ENCODE measurements at places on chromosomes 11 and 22.

DNA sequence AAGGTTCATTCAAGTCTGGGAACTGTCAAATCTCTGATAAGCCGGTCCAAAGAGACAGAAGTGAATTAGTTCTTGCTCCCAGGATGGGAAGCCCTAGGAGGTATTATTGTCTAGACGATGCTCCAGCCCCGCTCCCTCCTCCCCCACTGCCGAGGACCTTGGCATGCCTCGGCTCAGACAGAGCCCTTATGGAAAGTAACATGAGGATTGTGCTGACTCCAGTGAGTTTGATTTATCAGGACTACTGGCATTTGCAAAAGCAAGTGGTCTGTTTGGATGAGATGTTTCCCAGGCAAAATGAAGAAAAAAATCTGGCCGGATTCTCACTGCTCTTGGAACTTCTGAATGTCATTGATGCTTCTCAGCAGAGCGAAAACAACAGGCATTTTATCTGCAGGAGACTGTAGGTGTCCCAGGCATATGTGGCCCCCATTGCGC, 341.0 kb downstream of the ETS1 start:
- peak; percentile 78 for DNase-seq

DNA sequence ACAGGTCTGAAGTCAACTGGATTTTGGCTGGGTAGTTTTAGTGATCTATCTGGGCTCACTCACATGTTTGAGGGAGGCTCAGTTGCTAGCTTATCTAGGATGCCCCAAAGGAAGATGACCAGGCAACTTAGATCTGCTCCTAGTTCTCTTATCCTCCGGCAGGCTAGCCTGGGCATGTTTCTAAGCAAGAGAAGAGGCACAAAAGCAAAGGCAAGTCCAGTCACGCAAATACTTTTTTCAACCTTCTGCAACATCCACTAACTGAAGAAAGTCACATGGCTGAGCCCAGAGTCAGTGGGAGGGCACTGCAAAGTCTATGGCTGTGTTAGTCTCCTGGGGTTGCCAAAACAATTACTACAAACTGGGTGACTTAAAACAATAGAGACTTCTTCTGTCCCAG, 32.9 kb upstream of the FSHB start:
- DNase-seq, result no peak

- DNase-seq, result peak; percentile 25
These were observed 43.5 kb upstream of the TCF20 start for GRCh38 chr22:42313804-42314581.

DNA sequence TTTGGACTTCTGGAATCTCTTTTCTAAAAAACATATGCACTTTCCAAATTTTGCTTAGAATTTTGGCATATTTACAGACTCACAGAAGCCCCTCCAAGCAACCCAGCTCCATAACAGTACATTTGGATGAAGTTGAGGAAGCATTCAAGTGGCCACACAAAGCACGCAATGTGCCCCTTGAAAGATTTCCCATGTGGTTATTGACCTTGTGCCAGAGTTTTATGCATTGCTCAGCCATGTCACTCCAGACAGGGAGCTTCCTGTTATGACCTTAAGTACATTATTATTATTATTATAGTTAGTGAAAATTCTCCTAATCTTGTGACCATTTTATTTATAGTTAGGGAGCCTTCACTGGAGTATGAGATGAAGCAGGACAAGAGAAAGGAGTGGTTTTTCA, 35.0 kb upstream of the BDNF start:
- no peak for DNase-seq

GRCh38 chr11:8834379-8834778, 76.6 kb upstream of the AKIP1 start:
- peak; percentile 56 for DNase-seq

DNA sequence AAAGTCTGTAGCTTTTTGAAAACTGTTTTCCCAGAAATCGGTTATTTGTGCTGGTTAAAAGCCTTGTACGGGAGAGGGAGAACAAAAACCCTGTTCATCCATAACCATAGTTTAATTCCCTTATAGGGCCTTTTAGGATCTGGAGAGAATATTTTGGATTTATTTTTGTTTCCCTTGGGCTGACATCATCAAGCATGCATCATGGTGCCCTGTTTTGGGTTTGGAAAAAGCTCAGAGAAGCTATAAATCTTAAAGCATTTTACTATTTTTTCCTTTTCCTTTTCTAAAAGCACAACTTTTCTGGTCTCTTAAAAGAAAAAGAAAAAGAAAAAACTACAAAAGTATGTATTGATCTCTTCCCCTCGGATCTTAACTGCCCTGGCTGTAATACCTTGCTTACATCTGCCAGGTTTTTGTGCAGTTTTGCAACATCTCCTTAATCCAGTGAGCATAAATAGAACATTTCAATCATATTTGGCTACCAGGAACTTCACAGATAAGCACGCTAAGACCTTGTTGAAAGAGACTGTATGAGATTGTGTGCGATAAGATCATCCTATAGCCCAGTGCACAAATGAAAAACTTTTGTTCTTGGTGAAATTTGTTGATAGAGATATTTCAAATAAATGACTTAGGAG, 88.0 kb downstream of the ZBTB16 start:
- no peak for DNase-seq

- no peak for DNase-seq
These were observed 90.7 kb downstream of the FAM76B start for GRCh38 chr11:95698676-95699557.

DNA sequence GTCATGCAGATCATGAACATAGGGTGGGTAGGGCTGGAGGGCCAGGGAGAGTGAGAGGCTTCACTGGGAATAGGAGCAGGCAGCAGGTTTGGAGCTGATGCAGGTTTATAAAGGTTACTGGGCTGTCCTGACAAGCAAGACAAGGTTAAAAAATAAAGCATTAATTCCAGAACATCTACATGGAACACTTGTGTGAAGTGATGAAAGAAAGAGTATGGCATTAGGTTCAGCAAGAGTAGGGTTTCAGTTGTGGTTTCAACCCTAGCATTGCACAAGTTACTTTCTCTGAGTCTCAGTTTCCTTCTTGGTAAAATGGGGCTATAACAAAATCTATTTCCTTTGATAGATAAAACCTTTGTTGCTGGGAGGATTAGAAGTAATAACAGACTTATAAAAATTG, 114.6 kb upstream of the SESN3 start:
- DNase-seq, result no peak

DNA sequence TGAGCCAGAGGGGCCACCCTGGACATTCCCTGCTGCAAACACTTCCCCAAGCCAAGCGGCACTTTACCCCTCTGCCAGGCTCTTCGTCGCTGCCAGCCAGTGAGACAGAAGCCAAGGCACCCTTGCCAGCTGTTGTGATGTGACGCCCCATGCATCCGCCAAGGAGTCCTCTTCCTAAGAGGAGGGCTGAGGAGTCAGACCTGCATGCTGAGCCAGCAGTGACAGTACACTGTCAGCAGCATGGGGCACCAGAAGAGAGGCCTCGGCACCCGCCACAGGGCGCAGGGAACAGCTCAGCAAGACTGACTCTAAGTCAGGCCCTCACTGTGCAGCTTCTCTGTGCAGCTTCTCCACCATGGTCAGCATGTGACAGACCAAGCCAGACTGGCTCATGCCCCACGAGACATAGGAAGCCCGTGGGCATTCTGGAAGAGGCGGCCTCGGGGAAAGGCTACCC, 26.4 kb downstream of the VPS37C start:
- DNase-seq, result no peak

DNA sequence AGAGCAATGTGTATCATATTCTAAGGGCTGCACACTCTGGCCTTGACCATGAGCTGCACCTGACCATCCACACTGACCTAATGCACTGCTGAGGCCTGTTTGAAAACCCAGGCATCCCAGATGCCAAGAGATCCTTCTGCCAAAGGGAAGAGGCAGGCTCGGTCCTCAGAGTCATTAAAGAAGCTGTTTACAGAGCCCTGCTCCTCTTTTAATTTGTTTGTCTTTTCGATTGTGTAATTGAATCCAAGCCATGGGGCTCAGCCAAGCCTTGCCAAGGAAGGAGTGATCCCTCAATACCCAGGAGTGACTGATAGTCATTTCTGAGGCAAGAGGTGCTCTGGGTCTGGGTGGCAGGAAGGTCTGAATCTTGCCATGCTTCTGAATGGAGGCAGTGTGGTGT, 94.5 kb upstream of the ISX start:
- DNase-seq, result no peak

DNA sequence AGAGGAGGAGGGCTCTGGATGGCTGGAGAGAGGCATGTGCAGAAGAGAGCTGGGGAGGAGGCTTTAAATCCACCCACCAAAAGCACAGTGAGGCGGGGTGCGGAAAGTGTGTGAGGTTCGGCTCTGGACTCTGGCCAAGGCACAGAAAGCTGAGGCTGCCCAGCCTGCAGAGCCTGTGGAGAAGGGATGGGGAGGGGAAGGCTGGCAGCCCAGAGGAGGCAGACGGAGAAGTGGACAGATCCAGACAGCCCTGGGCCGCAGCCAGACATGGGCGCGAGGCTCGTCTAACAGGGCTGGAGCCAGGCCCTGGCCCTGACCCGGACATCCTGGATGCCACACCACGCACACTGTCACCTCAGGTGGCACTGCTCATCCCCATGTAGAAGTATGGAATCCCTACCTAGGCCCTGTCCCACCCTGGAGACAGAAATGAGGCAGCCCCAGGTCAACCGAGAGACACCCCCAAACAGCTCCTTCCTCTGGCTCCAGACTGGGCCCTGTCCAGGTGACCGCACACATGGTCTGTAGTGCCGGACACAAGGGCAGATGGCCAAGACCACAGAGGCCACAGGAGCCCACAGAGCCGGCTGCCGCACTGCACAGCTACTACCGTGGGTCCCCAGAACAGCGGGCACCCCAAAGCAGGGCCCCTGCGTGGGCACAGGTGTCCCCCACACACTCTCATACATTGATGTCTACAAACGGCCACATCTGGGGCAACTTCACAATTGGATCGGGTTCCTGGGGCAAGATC, 16.6 kb upstream of the MOB2 start:
- DNase-seq, result no peak

DNA sequence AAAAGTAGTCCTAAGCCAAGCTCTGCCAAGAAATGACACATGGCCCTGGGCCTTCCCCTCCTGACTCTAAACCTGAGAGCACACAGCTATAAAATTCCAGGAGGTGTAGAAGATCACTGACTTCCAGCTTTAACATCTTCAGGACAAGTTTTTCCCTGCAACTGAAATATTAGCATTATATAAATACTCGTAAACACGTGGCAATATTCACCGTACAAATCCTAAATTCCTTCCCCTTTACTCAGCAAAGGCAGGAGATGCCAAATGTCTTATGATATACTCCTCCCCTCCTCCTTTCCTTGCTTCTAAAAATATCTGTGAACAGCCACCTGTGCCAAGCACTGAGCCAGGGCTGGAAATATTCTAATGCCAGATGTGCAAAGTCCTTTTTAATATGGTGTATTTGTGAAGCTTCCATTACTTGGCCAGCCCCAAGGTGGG, 194.0 kb downstream of the LARGE1 start:
- peak; percentile 74 for DNase-seq

GRCh38 chr11:84061726-84062125, 775.6 kb upstream of the CCDC90B start:
- no peak for DNase-seq

GRCh38 chr11:14242187-14242586, 116.8 kb downstream of the RRAS2 start:
- DNase-seq, result no peak

- peak; percentile 21 for DNase-seq
These were observed 3.3 kb downstream of the ARL14EP start for GRCh38 chr11:30326114-30326778.

DNA sequence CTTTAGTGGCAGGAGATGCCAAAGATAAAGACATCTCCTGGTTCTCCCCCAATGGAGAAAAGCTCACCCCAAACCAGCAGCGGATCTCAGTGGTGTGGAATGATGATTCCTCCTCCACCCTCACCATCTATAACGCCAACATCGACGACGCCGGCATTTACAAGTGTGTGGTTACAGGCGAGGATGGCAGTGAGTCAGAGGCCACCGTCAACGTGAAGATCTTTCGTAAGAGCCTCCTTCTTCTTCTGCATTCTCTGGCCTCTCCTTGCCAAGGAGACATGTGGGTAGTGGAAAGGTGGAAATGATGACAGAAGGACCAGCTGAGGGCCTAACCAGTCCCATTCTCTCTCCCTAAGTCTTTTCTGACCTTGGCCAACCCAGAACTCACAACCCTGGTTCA, 110.1 kb upstream of the TTC12 start:
- DNase-seq, result no peak

DNA sequence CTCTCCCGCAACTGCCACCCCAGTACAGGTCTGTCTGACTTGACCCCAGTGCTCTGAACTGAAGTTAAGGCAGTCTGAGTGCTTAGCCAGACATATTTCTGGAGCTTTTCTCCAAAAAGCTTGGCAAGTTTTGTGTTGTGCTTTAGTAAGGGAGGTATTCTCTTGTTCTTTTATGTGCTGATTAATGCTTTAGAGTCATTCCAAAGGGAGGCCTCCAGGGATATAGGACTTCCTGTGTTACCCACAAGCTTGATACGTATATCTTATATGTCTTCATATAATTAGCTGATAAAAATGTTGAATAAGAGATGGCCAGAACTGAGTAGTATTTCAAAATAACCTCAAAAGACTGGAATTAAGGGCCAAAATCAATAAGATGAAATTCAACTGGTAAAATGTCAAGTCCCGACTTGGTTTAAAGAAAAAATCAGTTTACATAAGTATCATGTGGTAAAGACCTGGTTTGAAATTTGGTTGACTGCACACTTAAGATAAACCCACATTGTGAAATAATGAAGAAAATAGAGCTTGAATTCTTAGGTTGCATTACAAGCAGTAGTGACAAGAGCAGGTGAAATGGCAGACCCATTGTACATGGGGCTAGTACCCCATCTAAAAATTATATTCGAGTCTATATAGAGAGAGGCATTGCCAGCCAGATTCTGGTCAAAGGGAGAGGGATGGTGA, 226.9 kb downstream of the SNX19 start:
- peak; percentile 83 for DNase-seq

- peak; percentile 58 for DNase-seq
These were observed 13.2 kb downstream of the EHF start for GRCh38 chr11:34633990-34634693.

DNA sequence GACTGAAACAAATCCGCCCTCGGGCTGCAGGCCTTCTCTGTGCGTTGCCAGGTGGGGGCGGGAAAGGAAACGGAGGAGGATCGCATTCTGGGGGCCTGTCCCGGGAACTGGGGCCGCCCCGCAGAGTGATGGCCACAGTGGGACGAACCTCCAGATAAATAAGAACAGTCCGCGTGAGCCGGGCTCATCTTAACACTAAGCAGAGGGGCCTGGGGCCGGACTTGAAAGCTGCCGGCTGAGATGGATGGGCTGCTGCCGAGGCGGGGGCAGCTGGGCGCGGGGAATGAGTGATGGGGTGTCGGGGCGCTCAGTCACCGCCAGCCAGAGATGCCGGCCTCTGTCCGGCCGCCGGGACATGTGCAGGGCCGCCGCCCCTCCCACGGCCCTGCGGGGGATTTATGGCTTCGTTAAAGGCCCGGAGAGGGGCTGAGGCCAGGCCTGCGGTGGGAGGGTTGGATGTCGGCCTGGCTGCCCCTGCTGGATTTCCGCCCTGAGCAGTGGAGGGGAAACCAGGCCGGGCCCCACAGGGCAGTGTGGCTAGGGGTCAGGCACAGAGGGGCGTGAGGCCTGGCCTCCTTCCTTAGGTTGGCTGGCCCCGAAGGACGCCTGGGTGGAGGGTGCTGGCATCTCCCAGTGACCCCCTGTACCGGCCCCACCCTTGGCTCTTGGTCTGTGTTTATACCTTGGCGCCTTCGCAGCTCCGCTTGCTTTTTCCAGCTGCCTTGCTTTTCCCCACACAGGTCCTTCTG, 45.3 kb upstream of the CD82 start:
- no peak for DNase-seq

- DNase-seq, result no peak
These were observed 4.7 kb upstream of the MAJIN start for GRCh38 chr11:64976651-64977050.

- DNase-seq, result no peak
These were observed 21.5 kb upstream of the ETS1 start for GRCh38 chr11:128608746-128609407.
